ENCODE measurements at places on chromosomes 3 and 15. TPM values are rescaled to one million over a fixed set of nuclear protein-coding genes. Genes with fewer than 3 reads are reported as not detected.

Gene HTD2
- total RNA-seq = 9.6 TPM

DNA sequence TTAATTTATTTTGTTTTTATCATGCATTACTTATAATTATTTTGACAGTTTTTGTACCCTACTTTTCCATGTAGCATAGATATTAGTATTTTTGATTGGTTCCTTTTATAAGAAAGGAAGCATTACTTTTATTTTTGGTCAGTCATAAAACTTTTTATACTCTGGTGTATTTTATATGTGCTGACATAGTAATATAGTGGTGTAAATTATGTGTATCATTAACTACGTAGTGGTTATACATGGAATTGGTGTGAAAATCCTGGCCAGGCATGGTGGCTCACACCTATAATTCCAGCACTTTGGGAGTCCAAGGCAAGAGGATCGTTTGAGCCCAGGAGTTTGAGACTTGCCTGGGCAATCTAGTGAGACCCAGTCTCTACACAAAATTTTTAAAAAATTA is 18.8 kb upstream of the NIPA2 start:
- DNase-seq = no peak

DNA sequence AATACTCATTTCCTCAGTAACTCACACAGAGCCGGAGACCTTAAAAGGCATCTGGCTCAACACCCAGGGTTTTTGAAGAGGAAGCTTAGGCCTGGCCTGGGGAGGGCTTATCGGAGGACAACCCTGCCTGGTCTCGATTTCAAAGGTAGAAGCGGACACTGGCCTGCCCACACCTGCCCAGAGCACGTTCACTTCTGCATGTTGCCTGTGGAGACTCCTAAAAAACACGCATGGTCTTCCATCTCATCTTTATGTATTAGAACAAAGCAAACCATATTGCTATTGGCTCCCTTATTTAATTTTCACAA is 55.5 kb upstream of the FURIN start:
- no peak for DNase-seq

DNA sequence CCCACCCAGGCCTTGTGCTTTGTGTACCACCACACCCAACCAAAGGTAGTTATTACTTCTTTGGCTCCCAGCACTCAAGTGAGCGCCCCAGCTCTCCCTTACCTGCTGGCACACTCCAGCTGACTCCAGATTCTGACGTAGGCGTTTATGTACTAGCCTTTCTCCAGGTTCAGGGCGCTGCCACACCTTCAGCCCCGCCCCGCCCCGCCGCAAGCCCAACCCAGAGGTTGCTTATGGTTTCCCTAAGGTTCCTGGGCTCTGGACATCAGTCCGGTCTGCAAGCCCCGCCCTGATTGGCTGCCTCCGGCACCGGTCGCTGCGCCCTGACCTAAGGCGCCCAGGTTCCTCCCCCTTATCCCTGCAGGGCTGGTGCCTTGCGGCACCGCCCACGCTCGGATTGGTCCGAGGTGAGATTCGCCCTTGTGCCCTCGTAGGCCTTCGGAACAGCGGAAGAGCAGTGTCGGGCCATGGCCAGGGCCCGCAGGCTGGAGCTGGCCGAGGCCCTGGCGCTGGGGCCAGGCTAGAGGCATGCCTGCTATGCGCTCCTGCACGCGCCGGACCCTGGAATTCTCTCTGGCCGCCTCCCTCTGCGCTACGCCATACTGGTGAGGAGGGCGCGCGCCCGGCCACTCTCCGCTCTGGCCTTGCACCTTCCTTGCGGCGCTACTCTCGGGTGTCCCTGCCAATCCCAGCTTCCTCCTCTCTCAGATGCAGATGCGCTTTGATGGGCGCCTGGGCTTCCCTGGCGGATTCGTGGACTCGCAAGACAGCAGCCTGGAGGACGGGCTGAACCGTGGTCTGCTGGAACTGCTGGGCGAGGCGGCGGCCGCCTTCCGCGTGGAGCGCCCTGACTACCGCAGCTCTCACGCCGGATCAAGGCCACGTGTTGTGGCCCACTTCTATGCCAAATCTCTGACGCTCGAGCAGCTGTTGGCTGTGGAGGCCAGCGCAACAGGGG is 19.8 kb upstream of the NUDT16 start:
- DNase-seq = no peak

DNA sequence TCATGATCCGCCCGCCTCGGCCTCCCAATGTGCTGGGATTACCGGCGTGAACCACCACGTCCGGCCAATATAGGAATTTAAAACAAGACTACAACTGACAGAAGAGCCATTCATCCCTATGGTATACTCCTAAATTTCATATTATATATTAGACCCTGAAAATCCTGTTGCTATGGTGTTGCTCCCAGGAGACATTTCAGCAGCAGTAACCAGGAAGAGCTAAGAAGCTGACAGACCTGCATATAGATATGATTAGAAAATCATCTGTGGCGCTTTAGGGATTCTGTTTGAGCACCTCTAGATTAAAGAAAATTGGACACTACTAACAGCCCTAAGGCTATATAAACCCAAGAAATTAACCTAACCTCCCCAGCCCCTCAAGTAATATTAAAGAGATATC is 38.8 kb downstream of the TBL1XR1 start:
- DNase-seq = no peak

DNA sequence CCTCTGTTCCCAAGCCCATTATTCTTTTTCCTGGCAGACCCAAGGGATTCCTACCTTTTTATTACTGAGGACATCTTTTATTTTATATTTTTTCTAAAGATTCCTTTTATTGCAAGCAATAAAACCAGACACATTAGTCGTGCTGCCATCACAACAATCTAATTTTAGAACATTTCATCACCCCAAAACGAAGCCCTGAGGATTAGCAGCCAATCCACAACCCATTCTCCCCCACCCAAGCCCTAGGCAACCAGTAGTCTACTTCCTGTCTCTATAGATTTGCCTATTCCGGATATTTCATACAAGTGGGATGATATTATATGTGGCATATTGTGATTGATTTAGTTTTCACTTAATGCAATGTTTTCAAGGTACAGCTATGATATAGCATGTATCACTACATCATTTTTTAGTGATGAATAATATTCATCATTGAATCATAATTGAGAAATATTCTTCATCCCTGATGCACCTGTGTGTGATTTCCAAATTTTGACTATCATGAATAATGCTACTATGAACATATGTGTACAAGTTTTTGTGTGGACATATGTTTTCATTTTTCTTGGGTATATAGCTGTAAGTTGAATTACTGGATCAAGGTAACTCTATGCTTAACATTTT is 65.7 kb downstream of the IL1RAP start:
- DNase-seq = peak; percentile 44

Gene CHCHD6
- total RNA-seq = 23.3 TPM

DNA sequence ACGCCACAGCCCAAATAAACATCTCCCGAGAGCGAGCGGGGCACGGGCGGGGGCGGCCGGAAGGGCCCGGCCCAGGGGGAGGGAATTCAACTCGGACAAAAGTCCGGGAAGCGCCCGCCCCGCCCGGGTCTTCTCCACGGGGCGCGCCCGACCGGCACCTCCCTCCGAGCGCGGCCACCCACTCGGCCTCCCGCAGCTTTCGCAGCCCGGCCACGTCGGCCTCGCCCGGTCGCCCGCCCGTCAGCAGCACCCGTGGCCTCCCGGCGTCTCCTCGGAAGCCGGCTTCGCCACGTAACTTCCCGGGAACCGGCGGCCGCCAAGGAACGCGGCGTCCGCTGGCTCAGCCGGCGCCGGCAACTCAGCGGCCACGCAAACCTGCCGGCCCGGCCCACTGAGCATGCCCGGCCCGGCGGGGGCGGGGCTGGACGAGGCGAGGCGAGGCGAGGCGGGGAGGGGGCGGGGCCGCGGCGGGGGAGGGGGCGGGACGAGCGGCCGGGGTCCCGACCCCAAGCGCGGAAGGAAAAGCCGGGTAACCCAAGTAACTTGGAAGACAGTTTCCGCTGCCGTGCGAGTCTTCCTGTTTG is at the start of gene TJP1:
Gene TJP1, minus strand, starts transcription at position 369 of the 584 bp plus-strand sequence. CDS start 440 bp downstream, outside the sequence.
- peak; percentile 80 for DNase-seq

DNA sequence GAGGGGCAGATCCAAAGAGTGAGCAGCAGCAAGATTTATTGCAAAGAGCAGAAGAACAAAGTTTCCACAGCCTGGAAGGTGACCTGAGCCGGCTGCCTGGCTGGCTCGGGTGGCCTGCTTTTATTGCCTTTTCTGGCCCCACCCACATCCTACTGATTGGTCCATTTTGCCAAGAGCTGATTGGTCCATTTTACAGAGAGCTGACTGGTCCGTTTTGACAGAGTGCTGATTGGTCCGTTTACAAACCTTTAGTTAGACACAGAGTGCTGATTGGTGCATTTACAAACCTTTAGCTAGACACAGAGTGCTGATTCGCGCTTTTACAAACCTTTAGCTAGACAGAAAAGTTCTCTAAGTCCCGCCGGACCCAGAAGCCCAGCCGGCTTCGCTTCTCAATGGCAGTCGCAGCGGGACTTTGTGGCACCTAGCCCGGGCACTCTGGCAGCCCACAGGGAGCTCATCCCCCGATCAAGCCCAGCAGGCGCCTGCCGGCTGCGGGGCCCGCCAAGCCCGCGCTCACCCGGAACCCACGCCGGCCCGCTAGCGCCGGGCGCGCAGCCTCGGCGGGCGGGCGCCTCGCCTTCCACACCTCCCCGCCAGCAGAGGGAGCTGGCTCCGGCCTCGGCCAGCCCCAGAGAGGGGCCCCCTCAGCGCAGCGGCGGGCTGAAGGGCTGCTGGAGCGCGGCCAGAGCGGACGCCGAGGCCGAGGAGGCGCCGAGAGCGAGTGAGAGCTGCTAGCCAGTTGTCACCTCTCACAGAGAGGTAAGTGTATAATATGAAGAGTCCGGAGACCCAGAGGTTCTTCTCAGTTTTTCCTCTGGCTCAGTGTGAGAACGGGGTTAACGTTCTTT is 339.2 kb downstream of the CHL1 start:
- peak; percentile 19 for DNase-seq

- DNase-seq = no peak
These were observed 18.8 kb upstream of the JMJD7 start for GRCh38 chr15:41809121-41809520.

Gene EXD1
- total RNA-seq = not detected

DNA sequence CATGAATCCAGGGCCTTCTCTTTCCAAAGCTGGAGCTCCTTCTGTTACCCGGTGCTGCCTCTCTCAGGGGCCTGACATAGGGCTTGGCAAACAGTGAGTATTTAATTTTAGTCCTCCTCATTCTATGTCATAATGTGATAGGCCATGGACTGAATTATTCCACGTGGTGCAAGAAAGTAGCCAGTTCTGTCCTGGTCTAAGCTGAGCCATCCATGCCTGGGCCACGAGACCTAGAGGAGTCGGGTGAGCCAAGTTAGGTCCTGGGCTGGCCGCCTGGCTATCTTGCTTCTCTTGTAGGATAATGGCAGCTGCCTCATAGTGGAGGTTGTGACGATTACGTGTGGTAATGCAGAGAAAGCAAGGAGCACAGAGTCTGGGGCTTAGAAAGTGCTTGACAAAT is 170.6 kb downstream of the FAM43A start:
- no peak for DNase-seq

DNA sequence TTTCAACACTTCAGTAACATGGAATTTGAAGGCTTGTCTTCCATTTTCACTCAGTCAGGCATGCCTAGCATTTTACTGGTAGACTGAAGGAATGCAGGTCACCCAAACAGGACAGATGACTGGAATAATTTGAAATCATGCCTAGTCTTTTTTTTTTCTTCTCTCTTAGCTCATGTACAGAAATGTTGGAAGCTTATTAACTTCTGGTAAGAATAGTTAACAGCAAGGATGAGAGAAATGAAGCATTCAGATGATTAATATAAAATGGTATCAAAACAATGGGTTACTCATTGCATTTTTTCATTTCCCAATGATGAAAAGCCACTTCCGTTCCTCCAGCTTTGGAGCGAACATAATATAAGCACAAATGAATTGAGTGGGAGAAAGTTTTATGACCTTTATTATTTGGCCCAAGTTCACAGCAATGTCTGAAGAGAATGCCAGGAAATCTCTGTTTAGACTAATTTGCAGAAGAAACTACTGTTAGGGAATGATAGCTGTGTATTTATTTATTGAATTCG is 431.6 kb upstream of the RASGRP1 start:
- no peak for DNase-seq

GRCh38 chr3:11917051-11917450 is 70.4 kb upstream of the TAMM41 start:
- no peak for DNase-seq

GRCh38 chr3:124850633-124851032 is 36.5 kb downstream of the ITGB5 start:
- DNase-seq = peak; percentile 50

Gene KIF15
- total RNA-seq = 21.9 TPM

Gene SAMMSON
- total RNA-seq = not detected

DNA sequence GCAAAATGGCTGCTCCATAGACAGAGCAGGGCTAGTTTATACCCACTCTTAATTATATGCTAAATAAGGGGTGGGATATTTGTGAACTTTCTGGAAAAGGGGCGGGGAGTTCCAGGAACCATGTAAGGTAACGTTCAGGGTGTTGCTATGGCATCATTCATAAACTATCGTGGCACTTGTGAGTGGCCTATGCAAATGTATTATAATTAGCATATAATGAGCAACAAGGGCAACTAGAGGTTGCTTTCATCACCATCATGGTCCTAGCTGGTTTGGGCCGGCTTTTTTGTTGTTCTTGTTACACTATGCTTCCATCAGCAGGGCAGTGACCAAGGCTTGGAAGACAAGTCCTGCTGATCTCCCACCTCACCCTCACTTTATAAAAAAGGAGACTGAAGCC is 43.2 kb upstream of the FGD5 start:
- no peak for DNase-seq

GRCh38 chr3:181265750-181266333 is 276.3 kb upstream of the DNAJC19 start:
- DNase-seq = no peak

- no peak for DNase-seq
These were observed 285.6 kb downstream of the GRM7 start for GRCh38 chr3:7146529-7146928.

DNA sequence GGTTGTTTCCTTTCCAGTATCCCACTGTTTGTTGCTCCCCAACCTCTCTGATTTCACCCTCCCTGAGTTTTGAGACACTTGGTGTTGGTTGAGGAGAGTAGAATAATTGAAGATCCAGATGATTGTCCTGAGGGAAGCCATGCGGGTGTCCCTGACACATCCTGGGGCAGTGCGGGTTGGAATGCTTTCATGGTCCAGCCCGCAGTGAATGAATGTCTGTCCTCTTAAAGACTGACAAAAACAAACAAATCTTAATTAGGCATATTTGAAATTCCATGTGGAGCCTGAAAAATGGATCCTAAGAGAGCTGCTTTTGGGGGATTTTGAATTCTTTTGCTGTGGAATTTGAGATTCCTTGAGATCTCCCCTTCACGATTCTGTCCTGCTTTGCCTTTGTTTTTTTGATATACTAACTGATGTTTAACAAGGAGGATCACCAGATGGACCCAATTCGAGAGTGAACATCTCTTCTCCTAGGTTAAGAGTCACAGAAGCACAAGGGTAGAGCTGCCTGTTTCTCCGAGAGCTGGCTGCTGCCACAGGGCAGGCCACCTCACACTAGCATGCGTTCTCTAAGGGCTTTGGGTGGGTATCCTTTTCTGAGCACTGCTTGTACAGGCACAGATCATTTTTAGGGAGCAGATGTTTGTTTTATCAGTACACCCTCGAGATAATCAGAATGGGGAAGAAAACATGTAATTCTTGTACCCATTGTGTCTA is 47.4 kb downstream of the GPR171 start:
- DNase-seq = no peak

Data from A673 (cell line).